Activated T-cell treated with anti-CD3 and anti-CD28 coated beads for 4 hours (primary cell): ENCODE measurements at places on chromosomes 12 and 14.

GRCh38 chr12:29415111-29415510, 34.1 kb upstream of the ERGIC2 start:
- no peak for DNase-seq

GRCh38 chr12:30910038-30910350, 16.6 kb upstream of the TSPAN11 start:
- no peak for DNase-seq

DNA sequence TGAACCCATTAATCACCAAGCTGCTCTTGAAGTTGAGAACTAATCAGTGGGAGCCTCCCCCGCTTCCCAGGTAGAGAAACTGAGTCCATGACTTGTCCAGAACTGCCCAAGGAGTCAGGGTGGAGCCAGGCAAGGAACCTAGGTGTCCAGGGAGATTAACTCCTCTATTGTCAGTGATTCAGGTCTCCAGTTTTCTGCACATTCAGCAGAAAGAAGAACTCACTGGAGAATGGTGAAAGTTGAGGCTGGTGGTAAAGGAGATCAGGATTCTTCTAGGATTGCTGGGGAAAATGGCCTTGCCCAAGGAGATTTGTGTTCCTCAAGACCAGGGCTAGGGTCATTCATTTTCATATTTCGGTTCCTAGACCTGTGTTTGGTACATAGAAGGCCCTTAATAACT, 87.2 kb upstream of the CISTR start:
- DNase-seq: no peak

GRCh38 chr12:87618199-87618598, 411.0 kb downstream of the C12orf50 start:
- DNase-seq: no peak

DNA sequence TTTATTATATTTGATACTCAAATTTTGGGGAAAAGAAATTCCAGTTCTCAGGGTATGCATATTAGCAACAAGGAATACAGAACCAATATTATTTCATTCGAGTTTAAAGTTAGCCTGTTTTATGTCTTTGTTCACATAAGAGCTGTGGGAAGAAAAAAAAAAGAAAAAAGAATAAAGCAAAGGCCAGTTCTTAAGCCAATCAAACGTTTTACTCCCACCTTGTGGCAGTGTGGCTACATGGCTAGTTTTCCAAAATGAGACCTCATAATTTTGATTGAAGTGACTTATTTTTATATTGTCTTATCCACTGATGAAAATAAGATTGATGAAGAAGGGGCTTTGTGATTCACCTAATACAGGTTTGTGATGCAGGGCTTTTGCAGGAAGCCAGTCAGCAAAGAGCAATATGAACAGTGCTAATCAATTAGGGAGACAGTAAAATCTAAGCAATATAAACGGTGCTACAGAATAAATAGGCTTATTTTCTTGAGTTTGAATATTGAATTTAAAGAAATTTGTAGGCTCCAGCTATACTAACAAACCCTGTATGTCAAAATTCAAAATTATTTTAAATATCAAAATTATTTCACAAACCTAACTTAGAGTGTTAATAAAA, 624.1 kb upstream of the FOXG1 start:
- DNase-seq: no peak

- DNase-seq: no peak
These were observed 214.4 kb upstream of the ALG10B start for GRCh38 chr12:38102197-38102596.

DNA sequence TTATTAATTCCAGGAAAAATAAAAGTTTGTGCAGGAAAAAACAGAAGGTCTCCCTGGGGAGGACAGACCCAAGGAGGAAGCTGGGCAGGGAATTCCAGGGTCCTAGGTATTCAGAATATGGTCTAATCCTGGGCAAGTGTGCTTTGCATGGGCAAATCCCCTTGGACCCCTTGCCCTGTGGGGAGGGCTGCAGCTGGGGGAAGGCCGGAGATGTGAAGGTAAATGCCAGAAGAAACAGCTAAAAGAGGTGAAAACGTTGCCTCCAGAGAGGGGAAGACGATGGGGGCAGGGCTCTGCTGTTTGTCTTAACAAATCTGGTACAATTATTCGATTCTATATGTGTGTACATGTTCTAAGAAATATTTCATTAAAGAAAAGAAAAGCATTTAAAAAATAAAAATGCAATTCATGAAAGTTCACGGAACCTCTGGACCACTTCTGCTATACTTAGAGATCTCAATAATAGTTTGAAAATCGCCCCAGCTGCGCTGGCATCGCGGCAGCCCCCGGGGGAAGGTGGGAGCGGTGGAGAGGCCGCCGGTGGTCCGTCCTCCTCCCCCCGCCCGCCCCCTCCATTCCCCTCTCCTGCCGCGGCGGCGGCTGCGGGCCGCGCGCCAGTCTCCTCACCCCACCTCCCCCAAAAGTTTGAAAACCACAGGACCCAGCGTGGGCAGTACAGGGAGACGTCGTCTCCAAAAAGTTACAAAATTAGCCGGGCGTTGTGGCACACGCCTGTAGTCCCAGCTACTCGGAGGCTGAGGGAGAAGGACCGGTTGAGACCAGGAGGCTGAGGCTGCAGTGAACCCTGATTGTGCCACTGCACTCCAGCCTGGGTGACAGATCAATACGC, 1.5 kb upstream of the PRPF40B start:
- DNase-seq: no peak

DNA sequence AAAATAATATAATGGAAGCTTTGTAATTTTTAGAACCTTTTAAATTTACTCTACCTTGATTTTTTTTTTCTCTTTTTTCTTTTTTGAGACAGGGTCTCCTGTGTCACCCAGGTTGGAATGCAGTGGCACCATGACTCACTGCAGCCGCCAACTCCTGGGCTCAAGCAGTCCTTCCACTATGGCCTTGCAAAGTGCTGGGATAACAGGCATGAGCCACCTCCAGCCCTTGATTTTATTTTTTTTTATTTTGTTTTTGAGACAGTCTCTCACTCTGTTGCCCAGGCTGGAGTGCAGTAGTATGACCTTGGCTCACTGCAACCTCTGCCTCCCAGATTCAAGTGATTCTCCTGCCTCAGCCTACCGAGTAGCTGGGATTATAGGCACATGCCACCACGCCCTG, 65.3 kb upstream of the TRAF3 start:
- no peak for DNase-seq

GRCh38 chr14:35279369-35279768, 12.8 kb upstream of the PSMA6 start:
- no peak for DNase-seq

DNA sequence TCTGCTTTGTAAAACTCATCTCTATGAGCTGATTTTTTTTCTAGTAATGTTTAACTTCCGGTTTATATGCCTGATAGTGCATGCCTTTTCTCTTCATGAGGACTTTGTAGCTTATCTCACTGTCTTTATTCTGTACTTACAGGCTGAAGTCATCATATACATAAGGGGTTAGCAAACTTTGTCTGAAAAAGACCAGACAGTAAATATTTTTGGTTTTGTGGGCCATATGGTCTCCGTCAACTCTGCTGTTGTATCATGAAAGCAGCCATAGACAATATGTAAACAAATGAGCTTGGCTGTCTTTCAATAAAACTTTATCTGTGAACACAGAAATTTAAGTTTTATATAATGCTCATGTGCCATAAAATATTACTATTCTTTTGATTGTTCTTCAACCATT, 172.1 kb downstream of the GXYLT1 start:
- DNase-seq: no peak

- DNase-seq: no peak
These were observed 13.3 kb downstream of the TGFB3 start for GRCh38 chr14:75968456-75968855.
